Gastroesophageal sphincter (tissue), 4 donors: ENCODE measurements at places on chromosomes 13 and 19.

DNA sequence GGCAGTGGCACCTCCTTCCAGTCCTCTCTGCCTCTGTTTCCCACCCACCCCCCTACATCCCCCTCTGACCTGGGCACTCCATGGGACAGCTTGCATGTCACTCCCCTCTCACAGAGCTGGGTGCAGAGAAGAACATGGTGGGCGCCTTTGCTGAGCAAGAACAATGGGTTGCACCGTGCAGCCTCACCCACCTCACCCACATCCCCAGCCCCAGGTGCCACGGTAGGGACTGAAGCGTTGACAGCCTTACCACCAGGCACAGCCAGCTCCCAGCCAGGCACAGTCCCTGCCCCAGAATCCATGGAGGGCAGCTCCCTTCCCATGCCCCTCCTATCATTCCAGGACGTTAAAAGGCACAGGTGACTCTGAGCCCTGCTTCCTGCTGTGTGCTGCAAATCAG is 93.1 kb upstream of the VSTM2B start:
- ATAC-seq: no peak

GRCh38 chr13:74867460-74867859 is 614.5 kb downstream of the TBC1D4 start:
- ATAC-seq: no peak

GRCh38 chr13:112062571-112063570 is 4.1 kb upstream of the SOX1 start:
- ATAC-seq: no peak

- peak; percentile 57 for ATAC-seq
Observed at GRCh38 chr19:40806423-40807146, 7.6 kb downstream of the EGLN2 start.

DNA sequence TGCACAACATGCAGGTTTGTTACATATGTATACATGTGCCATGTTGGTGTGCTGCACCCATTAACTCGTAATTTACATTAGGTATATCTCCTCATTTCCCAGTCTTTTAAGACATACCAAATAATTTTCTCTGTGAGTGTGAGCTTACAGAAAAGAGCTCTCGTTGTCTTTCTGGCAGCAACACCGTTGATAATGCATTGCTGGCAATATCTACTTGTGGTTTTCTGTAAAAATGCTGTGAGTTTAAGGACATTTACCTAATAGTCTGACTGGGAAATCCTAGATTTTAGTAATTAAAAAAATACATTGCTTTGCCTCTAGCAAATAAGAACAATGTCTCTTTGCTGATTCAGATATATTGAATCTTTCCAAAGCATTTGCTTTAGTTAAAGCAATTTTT is 8.4 kb downstream of the IGFL3 start:
- ATAC-seq: no peak

- no peak for ATAC-seq
Observed at GRCh38 chr13:79528759-79529191, 47.8 kb downstream of the NDFIP2 start.
